Stimulated activated CD8-positive, alpha-beta memory T cell treated with anti-CD3 and anti-CD28 coated beads, Interleukin-2, amount 100 ng/mL, for 1 hour (primary cell): ENCODE measurements at places on chromosomes 7 and 10.

GRCh38 chr10:92575961-92576360 is 2.1 kb upstream of the IDE start:
- DNase-seq: no peak

DNA sequence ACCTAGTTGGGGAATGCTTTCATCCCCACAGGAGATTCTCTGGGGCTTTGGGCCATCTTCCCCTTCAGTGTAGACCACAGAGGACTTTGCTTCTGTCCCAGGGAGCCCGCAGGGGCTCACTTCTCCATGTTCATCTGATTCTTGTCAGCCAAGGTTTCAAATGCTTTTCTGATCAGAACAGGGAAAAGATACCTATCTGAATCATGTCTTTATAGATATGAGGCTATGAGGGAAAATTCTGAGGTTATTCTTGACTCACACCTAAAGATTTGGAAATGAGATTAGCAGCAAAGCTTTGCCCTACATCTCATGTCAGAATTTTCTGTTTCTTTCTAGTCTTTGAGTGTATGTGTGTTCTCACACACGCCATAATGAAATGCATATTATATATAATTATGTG is 53.3 kb downstream of the FIGNL1 start:
- DNase-seq: no peak

- no peak for DNase-seq
Measured at GRCh38 chr10:19469521-19469920, 346.7 kb upstream of the PLXDC2 start.

GRCh38 chr7:125247514-125248098 is 318.0 kb upstream of the POT1 start:
- DNase-seq: no peak

- DNase-seq: no peak
Measured at GRCh38 chr7:50502947-50503346, 52.8 kb upstream of the FIGNL1 start.

GRCh38 chr7:47932016-47932415 is 16.2 kb downstream of the PKD1L1 start:
- no peak for DNase-seq

- no peak for DNase-seq
Measured at GRCh38 chr10:34319197-34319846, 495.8 kb downstream of the PARD3 start.
